ENCODE measurements at places on chromosomes 11 and 22.

DNA sequence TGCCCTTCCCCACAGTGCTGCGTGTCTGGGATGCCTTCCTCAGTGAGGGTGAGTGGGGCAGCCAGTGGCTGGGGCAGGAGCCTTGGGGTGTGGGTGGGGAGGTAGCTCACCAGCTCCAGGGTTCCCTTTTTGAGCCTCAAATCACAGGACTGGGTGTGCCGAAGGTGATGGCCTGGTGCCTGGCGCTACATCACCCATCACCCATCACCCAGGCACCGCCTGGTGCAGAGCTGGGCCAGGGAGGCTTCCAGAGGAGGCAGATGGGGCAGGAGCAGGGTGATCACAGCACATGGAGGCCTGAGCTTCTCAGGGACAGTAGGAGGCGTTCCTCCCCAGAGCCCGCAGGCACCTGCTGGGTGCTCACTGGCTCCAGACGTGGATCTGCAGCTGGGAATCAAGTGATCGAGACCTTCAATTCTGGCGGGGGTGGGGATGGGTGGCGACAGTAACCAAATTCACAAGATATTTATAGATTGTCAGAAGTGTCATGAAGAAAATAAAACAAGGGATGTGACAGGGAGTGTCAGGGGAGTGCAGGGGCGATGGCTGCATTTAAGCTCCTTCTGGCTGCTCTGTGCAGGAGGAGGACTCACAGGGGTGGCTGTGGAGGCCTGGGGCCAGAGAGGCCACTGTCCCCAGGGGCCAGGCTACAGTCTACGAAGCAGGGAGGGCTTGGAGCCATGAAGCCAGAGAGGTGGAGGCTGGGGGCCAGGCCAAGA, 3.2 kb downstream of the TBC1D10C start:
- DNase-seq, result peak; percentile 61

DNA sequence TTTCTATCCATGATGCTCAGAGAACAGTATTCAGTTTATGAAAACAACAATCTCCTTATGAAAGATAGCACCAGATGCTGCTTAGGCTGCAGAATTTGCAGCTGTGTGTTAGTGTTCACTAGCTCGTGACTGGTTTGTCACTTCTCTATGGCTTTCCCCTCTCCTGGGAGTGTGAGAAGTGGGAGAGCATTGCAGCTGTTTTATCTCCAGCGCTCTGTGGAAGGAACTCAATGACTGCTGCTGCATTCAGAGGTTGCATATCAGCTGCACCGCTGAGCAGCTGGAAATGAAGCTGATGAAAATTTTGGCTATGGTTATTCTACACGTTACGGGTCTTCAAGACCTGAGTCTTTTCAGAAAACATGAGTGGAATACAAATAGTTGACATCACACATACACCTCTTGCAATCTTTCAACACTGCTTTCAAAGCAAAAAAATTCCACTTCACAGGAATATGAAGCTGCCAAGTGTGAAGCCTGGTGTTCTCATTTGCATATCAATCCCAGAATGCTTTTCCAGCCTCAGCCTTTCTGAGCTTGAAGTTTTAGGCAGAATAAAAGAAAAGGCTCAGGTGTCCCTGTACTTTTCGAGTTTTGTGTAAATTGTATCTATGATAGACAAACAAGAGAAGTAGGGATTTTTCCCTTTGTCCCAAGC, 149.3 kb upstream of the DDI1 start:
- no peak for DNase-seq

GRCh38 chr22:33467620-33468095, 409.5 kb upstream of the SYN3 start:
- DNase-seq, result no peak

- no peak for DNase-seq
These were observed 57.3 kb downstream of the PIK3C2A start for GRCh38 chr11:17150521-17150920.

GRCh38 chr11:23359297-23359696, 499.0 kb upstream of the CCDC179 start:
- DNase-seq, result no peak

DNA sequence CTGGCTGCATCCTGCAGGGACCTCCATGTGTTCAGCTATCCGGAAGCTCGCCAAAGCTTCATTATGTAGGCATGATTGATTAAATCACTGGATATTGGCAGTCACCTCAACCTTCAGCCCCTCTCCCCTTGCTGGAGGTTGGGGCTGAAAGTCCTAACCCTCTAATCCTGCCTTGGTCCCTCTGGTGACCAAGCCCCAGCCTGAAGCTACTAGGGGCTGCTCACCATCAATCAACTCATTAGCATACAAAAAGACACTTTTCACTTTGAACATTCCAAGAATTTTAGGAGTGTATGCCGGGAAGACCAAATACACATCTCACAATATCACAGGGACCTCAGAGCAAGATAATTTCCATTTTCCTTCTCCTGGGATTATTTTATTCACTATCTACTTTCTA, 38.8 kb upstream of the TPBGL start:
- no peak for DNase-seq

DNA sequence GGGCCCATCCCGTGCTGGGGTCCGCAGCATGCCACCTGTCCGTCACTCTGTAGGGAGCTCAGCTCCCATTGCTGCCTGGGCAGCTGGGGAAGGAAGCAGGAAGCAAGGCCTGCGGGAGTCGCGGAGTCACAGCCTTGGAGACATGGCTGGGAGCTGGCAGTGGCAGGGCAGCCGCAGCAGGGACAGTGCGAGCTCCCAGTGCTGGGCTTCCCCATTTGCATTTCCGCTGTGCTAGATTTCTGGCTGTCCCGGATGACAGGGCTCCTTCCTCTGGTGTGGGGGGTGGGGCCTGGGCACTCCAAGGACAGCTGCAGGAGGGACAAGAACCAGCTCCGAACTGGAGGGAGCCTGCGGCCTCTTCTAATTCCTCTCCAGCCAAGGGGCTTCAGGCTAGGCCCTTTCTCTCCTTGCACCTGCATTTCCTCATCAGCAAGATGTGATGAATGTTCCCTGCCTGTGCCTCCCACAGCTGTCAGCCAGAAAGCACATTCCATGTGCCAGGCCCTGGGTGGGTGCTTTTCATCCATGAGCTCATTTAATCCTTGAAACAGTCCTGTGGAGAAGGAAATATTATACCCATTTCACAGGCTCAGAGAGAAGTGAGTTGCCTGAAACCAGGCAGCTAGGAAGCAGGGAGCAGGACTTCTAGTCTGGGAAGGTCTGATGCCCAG, 48.0 kb downstream of the MYO7A start:
- DNase-seq, result no peak

- DNase-seq, result no peak
These were observed 90.5 kb downstream of the MYEOV start for GRCh38 chr11:69384251-69385143.

DNA sequence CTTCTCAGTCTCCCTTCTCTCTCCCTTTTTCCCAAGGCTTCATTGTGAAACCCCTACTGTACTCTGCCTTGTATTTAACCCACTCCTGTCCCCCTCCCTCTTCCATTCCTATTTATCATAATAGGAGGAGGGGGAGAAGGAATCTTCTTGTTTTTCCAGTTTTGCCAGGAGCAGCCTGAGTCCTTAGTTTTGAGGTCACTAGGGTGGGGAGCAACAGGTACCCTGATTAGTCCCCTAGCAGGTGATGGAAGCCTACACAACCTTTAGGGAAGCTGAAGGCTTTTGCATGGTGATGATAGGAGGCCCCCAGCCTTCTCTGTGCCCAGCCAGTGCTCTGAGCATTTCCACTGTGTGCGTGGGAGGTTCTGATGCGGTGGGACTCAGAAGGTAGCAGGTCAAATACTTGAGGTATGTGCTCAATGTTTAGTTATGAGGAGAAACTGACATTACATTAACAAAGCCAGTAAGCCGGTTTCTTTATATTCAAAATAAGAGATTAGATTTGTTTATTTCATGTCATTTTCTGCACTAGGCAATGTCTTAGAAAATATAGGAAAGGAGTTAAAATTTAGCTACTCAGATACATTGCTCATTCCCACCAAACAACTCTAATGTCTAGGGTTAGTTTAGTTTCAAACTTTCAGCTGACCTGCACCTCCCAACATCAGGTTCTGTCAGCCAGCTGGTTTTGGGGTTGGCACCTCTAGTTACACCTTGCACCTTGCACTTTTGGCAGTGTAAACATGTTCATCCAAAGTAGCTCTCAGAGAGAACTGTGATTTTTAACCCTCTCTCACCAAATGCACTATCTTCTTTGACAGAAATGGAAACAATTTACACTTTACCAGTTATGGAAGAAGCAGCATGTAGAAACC, 26.0 kb downstream of the PARVA start:
- no peak for DNase-seq

Data from activated T-cell treated with anti-CD3 and anti-CD28 coated beads, Interleukin-2, amount 50 U/mL, for 48 hours (primary cell).